Sciatic nerve (tissue), 2 donors: ENCODE measurements at places on chromosomes 6 and 20. TPM values are rescaled to one million over a fixed set of nuclear protein-coding genes. Genes with fewer than 3 reads are reported as not detected.

The TBP gene
- total RNA-seq, result 17.2 TPM

DNA sequence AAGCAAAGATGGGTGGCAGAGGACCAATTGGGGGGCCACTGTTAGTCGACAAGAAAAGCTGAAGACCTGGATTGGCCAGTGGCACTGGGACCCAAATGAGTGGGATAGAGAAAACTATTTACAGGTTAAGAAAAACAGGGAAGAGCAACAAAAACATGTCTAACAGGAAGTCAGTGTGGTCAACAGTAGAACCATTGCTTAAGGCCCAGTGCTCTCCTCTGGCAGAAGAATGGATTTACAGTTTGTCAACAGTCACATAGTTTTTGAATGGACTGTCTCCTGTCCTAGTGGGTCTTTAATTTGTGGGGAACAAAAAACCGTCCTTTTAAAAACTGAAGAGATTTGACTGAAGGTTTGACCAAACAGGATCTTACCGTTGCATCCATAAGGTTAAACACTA lies 12.1 kb upstream of the WTAP start:
- DNase-seq, result no peak

DNA sequence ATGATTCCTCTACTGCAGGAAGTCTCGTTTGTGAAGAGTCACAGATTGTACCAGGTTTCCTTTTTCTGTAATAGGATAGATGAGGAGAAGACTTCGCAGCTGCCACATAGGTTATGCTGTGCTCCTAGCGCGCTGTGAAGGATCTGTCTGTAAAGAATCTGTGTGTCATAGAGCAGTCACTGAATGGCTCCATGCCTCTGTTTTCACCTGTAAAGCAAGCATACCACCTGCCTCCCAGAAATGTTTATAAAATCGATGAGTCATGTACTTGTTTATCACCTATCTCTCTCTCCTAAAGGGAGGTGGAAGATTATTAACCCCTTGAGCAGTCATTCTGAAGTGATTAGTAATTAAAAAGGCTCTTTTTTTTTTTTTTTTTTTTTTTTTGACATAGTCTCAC lies 86.6 kb downstream of the TFAP2B start:
- DNase-seq, result no peak

- peak; percentile 71 for DNase-seq
Observed at GRCh38 chr6:70166088-70166958, 136.6 kb downstream of the COL9A1 start.

DNA sequence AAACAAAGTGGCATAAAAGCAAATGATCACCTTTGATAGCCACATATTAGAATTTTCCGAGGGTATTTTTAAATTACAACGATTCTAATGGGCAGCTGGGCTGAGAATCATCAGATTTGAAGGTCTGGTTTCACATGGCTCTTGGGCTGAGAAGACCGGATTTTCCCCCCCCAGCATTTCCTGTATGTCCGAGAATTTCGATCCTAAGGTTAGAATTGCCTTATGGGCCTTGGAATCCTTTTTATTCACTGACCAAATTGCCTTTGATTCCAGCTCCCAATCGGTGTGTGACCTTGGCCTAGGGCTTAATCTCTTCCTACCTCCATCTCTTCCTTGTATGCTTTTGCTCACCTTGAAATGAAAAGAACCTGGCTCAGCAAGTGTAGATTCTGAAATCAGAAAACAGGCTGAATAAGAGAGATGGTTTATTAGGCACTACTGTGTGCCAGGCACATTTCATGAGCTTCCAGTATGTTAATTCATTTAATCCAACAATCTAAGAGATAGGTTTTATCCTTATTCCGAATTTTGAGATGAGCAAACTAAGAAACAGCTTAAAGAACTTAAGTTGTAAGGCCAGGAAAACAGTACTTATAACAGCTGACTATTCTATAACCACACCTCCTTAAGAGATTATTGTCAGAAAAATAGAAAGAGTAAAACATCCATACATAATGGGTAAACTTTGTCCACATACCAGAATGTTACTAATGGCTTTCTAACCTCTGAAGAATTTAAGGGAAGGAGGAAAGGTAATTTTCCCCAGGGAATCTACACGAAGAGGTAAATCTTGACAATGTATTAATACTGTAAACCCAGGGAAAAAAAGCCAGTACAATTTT lies 39.4 kb downstream of the HFE start:
- no peak for DNase-seq

DNA sequence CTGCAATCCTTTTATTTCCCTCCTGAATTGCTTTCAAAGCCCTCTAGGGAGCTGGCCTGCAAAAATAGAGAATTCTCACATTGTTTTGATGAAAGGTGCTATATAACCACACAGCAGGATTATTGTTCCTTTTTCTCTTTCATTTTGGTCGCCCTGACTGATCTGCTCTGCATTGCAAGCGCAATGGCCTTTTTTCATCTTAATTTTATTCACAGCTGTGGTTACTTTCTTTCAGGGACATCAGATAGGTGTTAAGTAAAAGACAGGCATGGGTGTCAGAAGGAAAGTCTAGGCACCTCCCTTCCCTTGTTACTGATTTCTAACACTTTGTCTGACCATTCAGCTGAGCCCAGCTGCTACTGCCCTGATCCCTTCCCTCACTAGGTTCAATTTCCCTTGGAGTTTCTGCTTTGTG lies 850.5 kb upstream of the MAP3K7 start:
- no peak for DNase-seq

- DNase-seq, result no peak
Observed at GRCh38 chr20:38435555-38435939, 419 bp upstream of the SNHG17 start.

DNA sequence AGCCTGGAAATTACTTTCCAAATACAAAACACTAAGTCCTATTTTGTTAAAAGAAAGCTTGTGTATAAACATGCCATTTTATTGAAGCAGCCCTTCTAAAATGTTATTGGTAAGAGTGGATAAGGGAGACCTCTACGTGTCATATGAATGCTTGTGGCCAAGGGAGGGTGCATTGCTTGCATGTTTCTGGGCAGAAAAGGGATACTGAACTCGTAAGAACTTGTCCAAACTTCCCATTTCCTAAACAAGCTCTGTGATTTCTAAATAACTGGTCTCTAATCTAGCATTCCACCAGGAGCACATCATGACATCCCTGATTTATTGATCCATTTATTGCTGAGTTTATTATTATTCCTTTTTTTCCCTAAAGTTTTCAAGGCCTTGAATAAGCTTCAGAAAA lies 474.1 kb downstream of the CD109 start:
- no peak for DNase-seq
